ENCODE measurements at places on chromosomes 7 and 10.

DNA sequence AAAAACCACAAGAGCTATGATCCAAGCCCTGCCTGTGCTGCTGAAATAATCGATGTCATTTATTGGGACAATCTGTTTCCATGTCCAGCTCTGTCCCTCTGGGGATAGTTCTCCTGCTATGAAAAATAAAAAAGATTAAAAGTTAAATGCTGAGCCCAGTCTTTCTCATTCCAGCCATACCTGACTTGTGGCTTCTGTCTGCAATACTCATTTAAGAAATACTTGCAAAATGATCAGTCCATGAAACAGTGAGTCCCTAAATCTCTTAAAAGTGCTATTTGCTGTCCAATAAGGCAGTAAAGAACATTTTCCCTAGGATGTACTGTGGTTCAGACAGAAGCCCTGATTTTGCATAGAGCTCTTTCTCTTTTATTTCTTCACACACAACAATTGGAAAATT, 91.7 kb downstream of the SLC16A9 start:
- no peak for DNase-seq

DNA sequence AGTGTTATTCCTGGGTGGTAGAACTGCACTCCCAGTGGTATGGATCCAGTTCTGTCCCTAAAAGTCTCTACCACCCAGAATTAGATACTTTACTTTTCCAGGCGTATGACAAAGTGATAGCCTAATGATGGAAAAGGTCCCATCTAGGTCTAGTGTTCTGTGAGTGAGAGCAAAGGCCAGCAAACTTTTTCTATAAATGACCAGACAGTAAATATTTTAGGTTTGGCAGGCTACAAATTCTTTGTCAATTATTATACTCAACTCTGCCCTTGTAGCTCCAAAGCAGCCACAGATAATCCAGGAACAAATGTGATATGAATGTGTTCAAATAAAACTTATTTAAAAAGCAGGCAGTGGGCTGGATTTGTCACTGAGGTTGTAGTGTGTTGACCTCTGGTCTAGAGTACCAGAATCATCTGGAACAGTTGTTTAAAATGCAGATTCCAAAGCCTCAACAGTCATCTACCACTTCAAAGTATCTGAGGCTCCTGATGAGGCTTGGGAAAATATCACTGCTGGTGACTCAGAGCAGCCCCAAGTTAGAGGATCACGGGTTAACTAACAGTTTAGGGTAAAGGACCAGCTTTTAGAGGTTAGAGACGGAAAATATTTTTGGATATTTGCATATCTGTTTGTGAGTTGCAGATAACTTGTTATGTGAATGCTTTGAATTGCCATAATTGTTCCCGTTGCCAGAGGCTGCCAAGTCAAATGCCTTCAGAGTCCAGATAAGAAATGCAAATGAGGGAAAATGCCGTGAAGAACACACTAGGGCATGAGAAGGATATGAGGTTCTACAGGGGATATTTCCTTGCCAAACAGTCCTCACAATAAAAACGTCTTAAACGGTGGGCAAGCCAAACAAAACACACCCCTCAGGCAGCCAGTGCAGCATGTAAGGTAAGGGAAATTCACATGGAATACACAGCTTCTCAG, 19.4 kb downstream of the NRAP start:
- DNase-seq = no peak

DNA sequence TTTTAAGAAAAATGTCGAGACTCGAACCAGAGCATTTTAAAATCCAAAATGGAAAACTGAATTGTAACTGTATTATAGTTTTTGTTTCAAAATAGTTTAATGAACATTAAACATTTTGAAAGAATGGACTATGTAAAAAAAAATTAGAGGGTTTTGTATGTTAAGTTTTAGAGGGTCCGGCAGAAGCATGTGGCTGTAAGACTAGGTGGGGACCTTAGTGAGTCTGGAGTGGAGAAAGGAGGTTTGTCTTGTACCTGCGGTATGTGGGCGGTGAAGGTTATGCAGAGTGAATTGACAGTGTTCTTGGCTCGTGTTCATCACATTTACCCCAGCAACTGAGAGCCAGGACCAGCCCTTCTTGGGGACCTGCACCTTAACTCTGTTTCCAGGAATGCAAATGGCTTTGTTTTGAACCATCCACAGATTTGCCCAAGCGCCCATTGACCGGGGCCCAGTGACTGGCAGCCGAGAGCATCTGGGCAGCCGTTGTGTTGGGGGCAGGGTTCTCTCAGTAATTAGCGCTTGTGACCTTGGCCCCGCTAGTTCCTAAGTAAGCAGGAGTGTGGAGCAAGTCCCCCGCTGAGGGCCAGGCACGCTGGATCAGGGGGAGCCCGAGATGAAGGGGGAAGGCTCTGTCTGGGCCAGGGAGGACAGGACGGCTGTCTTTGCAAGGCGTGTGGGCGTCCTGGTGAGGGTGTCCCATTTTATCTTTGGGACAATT, 1.4 kb upstream of the KLF6 start:
- DNase-seq = no peak

GRCh38 chr7:2750004-2750407, 62.0 kb downstream of the AMZ1 start:
- no peak for DNase-seq

- DNase-seq = no peak
Observed at GRCh38 chr7:108201766-108202165, 71.6 kb upstream of the LAMB4 start.

DNA sequence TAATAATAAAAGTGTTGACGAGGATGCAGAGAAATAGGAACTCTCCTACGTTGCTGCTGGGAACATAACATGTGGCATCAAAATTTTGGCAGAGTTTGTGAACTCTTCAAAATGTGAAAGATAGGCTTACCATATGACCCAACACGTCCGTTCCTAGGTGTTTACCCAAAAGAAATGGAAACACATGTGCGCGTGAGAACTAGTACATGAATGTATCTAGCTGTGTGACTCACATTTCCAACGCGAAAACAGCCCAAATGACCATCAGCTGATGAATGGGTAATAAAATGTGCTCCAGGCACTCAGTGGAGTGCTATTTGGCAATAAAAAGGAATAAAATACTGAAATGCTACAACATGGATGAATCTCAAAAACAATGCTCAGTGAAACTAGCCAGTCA, 10.4 kb upstream of the ELFN1 start:
- no peak for DNase-seq

- no peak for DNase-seq
Observed at GRCh38 chr7:123417580-123417979, 116.8 kb downstream of the IQUB start.

- DNase-seq = no peak
Observed at GRCh38 chr7:37346761-37347160, 101.9 kb downstream of the ELMO1 start.

DNA sequence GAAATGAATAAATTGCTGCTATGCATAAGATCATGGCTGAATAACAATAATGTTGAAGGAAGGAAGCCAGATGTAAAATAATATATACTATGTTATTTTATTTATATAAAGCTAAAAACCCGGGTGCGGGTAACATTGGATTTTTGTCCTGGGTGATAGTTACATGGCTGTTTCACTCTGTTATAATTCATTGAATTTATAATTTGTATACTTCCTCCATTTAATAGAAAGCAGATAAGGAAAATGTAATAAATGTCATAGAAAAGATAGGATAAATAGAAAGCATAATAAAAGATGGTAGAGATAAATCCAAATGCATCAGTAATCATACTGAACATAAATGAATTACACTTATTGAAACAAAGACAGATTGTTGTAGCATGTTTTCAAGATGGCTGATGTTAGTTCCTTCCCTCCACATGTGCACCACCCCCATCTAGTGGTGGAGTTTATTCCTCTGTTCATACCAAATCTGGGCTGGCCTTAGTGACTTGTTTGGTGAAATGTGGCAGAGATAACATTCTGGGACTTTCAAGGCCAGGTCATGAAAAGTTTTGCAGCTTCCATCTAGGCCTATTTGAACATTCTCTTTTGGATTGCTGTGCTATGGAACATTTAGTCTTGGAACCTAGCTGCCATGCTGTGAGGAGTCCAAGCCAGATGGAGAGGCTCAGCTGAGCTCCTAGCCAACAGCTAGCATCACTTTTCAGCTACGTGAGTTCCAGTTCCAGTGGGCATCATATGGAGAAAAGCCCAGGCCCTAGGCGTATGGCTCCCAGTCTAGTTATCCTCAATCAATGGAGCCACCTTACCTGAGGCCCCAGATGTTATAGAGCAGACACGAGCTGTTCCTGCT, 46.9 kb downstream of the AHCYL2 start:
- no peak for DNase-seq

DNA sequence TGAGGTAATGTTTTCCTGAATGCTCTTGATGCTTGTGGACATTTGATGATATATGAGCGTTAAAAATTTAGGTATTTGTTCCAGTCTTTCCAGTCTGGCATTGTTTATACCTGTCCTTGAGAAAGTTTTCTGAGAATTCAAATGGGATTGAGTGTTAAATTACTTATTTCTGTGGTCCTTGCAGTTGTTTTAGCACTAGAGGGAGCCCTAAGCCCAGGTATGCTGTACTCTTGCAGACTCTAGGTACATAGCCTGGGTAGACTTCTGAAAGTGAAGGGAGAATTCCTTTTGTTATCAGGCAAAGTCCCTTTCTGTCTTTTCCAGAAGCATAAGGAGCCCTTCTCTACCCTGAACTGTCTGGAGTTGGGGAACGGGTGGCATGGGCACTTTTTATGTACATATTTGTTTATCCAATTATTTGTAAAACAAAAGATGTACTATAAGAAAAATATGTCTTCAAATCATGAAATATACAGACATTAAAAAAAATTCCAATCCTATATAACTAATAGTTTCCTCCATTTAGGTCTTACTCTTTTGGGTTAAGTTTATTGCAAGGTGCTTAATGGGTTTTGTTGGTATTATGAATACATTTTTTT, 262.1 kb downstream of the ATRNL1 start:
- no peak for DNase-seq

GRCh38 chr10:94299417-94299816, 63.3 kb downstream of the NOC3L start:
- no peak for DNase-seq

DNA sequence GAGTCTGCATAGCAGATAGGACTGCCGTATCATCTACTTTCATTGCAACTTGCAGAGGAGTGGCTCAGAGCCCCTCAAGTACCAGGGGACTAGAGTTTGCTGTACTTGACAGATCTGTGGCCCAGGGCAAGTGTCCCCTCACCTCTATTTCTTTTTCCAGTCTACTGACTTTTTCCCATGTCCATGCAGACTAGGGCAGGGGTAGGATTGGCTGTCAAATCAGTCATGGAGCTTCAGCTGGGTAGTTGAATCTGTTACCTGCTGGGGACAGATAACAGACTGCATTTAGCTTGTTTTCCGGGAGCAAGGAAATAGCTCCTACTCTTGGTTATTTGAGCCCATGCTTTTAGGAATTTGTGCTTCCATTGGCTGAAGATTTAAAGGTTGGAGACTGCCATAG, 121.0 kb upstream of the CDK13 start:
- DNase-seq = no peak

DNA sequence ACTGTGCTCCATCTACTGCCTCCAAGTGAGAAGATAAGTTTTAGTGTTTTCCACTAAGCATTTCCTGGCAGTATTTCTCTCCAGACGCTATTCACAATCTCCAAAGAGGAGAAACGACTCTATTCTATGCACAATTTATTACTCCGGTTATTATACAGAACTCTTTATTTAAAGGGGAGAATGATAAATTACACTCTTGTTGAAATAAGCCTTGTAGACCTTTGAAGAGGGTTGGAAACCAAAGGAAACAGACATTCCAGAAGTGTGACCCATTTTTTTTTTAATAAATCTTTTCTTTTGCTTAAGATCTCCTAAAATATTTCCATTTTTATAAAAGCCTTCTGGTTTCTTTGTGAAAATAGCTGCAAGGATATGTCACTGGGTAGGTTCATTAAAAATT, 76.1 kb upstream of the HDAC9 start:
- DNase-seq = no peak

DNA sequence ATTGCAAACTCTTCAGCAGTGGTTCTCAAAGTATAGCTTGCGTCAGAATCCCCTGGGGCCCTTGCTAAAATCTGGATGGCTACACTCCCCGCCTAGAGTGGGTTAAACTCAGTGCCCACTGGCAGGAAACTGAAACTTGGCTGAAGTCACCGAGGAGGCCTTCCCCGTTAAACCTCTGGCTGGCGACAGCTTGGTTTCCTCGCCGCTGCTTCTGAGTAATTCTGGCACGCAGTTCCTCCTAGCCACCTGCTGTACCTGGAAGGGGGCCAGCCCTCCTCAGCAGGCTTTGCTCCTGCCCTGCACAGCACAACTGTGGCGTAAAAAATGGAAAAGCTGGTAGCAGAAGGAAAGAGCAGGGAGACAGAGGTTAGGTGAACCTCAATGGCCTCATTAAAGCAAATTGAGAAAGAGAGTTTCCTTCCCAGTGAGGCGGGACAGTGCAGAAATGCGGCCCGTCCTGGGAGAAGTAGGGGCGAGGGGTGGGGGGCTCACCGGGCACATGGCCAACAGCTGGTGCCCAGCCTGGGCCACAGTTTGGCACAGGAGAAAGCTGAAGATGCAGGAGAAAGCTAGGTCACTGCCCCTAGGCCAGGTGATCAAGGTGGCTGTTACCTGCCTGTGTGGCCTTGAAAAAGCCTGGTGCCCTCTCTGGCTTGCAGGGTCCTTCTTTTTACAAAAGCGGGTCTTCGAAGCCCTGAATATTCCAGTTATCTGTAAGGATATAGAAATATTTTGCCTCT, 46.6 kb downstream of the ALOX5 start:
- no peak for DNase-seq

DNA sequence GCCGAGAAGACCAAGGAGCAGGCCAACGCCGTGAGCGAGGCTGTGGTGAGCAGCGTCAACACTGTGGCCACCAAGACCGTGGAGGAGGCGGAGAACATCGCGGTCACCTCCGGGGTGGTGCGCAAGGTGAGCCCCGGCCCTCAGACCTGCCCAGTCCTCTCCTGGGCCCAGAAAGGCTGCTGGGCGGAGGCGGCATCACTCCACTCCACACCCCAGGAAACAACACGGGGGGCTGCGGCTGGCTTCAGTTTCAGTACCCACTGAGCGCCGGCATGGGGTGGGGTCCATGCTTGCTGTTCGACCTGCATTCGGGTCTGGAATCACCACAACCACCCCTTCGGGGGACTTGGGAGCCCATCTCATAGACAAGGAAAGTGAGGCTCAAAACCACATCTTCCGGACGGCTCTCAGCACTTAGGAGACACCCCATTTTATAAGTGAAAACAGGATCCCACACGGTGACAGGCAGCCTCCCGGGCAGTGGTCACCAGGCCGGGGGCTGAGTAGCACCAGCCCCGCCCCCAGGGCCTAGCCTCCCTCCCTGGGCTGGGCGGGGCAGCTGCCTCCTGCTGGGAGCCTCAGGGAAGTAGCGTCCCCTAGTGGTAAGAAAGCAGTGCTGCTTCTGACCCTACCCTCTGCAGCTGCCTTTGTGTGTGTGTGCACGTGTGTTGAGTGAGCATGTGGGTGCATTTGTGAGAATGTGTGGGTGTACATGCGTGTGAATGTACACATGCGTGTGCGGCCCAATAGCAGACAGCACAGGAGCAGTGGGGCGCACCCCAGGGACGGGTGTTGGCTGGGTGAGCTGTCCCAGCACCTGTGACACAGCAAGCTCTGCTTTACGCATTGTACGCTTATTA, 1.8 kb downstream of the SNCG start:
- DNase-seq = peak; percentile 65

All from D721Med (cell line).